ENCODE measurements at places on chromosomes 7 and 10. TPM values are rescaled to one million over a fixed set of nuclear protein-coding genes. Genes with fewer than 3 reads are reported as not detected.

DNA sequence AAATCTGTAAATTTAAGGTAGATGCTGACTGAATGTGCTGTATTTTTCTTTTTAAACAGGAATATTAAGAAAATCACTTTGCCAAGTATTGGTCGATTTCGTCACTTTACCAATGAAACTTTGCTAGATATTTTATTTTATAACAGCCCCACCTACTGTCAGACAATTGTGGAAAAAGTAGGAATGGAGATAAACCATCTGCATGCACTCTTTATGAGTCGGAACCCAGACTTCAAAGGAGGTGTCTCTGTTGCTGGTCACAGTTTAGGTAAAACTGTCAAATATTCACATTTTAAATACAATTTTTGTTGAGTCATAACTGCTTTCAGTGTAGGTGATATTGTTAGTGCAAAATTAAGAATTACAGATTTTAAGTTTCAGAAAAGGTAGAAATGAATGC is 25.2 kb downstream of the SEC23IP start:
- H3K27me3 ChIP-seq = no peaks in the 10 kb centered on the region
- peaks cover 49% of the 10 kb centered on the region for H3K36me3 ChIP-seq
- H3K4me1 ChIP-seq = no peaks in the 10 kb centered on the region
- H3K27ac ChIP-seq = no peak overlapping the region
- DNase-seq = no peak

DNA sequence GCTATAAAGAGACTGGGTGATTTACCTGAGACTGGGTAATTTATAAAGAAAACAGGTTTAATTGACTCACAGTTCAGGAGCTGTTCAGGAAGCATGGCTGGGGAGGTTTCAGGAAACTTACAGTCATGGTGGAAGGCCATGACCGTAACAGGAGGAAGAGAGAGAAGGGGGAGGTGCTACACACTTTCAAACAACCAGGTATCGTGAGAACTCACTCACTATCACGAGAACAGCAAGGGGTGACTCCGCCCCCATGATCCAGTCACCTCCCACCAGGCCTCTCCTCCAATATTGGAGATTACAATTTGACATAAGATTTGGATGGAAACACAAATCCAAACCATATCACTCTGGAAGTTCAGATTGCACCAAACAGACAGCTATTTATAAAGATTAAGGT is 59.8 kb upstream of the ARHGAP21 start:
- no peaks in the 10 kb centered on the region for H3K4me1 ChIP-seq
- H3K27me3 ChIP-seq = no peaks in the 10 kb centered on the region
- H3K36me3 ChIP-seq = no peaks in the 10 kb centered on the region
- no peak overlapping the region for H3K27ac ChIP-seq
- H3K4me3 ChIP-seq = no peak overlapping the region

GRCh38 chr7:50594136-50594535 is 28.9 kb upstream of the DDC start:
- no peak for DNase-seq
- H3K36me3 ChIP-seq = no peaks in the 10 kb centered on the region
- H3K4me1 ChIP-seq = peaks cover 18% of the 10 kb centered on the region
- H3K4me3 ChIP-seq = no peak overlapping the region

DNA sequence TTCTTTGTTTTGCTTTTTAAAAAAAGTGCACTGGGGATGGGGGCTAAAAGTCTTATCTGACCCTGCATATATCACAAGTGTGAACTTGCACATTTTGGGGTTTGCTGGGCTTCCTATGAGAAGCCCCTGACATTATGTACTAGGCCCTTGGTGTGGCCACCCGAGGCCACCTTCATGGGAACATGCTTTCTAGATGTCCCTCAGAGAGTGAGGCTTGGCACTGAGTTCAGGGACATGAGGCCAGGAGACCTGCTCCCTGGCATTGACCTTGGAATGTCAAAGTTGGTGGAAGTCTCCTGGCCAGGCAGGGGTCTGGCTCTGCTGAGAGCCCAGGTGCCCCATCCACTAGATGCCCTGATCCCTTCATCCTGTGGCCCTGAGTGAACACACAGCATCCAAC is 536.2 kb downstream of the TCERG1L start:
- H3K27ac ChIP-seq = no peak overlapping the region
- no peaks in the 10 kb centered on the region for H3K36me3 ChIP-seq
- no peaks in the 10 kb centered on the region for H3K27me3 ChIP-seq
- no peak overlapping the region for H3K4me3 ChIP-seq

DNA sequence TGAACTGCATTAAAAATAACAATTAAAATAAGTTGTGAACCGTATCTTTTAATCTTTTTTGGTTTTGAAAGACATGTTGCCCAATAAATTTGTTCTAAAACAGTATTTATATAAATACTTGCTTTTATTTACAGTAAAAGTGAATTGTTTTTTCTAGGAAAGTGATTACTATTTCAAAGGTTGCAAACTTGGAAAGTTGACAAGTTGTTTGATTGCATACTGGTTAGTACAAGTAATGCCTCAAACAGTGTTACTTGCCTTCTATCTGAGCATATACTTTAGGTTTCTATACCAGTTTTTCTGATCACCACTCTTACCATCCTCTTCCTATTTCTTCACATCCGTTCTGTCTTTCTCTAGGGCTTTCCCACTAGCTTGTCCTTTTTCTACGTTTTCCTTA is 212.6 kb downstream of the FOXP2 start:
- no peak overlapping the region for H3K4me3 ChIP-seq
- H3K27ac ChIP-seq = no peak overlapping the region
- H3K27me3 ChIP-seq = no peaks in the 10 kb centered on the region
- DNase-seq = no peak
- H3K36me3 ChIP-seq = no peaks in the 10 kb centered on the region
- no peaks in the 10 kb centered on the region for H3K4me1 ChIP-seq

GRCh38 chr7:88545663-88546062 is 213.8 kb upstream of the ZNF804B start:
- H3K27me3 ChIP-seq = no peaks in the 10 kb centered on the region
- H3K36me3 ChIP-seq = no peaks in the 10 kb centered on the region
- DNase-seq = no peak
- no peaks in the 10 kb centered on the region for H3K4me1 ChIP-seq
- H3K27ac ChIP-seq = no peak overlapping the region
- no peak overlapping the region for H3K4me3 ChIP-seq

DNA sequence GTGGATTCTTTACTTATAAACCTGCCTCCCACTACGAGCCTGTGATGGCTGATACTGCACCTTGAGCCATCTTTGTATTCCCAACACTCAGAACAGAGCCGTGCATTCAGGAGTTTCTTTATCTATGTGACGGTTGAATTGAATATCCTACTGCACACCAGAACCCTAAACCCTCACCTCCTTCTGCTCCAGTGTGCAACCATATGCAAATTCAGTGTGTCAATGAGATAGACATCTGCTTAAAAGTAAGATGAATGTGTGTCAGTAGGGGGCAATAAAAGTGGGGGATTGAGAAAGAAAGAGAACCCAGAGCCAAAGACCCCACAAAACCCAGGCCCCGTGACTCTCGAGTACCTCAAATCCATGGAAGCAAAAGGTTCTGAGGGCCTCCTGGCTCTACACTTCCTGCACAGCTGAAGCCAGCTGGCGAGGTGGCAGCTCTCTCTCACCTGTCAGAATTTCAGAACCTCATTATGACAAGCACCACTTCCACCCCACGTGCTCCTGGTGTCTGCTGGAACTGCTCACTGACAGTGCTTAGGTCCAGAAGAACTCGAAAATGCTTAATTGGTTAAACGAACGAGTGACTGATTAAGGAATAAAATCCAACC is 143.3 kb upstream of the GPR26 start:
- H3K36me3 ChIP-seq = no peaks in the 10 kb centered on the region
- H3K4me1 ChIP-seq = no peaks in the 10 kb centered on the region
- DNase-seq = no peak
- no peak overlapping the region for H3K4me3 ChIP-seq
- H3K27ac ChIP-seq = no peak overlapping the region

DNA sequence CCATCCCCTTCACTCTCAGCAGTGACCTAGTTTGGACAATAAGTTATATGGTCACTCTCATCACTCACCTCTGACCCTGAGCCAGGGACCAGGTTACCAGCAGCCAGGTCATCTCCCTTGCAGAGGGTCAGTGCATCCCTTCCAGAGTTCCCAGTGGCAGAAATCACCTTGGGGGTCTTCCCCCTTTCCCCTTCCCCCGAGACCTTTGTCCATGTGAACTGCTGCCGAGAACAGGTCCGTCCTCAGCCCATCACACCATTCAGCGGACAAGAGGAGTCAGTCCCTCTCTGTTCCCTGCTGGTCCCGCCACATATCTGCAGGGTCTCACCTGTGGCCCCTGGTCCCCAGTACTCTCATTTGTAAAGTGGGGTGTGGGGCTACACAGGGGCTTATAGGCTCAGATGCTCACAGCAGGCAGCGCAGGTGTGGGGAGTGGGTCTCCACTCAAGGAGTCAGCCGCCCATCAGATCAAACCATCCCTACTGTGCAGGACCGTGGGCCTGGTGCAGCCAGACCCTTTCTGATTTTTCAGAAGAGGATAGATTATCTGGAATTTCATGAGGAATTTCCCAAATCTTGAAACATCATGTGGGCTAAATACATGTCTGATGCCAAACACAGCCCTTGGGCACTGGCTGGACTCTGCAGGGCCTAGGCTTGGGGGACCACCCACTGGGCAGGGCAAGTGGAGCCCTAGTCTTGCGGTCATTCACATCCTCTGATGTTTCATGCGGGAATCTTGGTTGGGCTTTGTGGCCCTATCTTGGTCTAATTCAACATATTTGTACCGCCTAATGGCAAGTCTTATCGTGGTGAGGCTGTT is 6.5 kb downstream of the DEPP1 start:
- H3K4me3 ChIP-seq = no peak overlapping the region
- no peaks in the 10 kb centered on the region for H3K27me3 ChIP-seq
- no peak for DNase-seq
- H3K36me3 ChIP-seq = no peaks in the 10 kb centered on the region
- no peak overlapping the region for H3K27ac ChIP-seq

DNA sequence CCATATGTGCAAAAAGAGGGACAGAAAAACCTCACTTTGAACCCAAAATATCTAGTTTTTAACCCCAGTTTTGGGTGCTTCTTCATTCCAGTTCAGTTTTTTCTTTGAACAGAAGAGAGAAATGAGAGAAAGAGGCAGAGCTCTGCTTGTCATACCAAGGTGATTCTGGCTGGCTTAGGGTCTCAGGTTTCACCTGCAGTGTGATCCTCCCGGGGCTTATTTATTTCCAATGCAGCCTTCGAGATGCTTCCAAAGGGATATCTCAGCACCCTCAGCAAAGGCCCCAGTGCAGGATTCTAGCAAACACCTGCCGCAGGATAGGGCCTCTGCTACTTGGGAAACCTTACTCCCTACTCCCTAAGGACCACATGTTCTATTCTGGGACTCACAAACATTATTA is 131.3 kb downstream of the WDR11 start:
- H3K27ac ChIP-seq = no peak overlapping the region
- H3K4me1 ChIP-seq = peaks cover 11% of the 10 kb centered on the region
- H3K27me3 ChIP-seq = peaks cover 9% of the 10 kb centered on the region
- H3K36me3 ChIP-seq = no peaks in the 10 kb centered on the region
- H3K4me3 ChIP-seq = no peak overlapping the region

GRCh38 chr10:69643779-69644657 is 14.0 kb downstream of the FAM241B start:
- H3K27me3 ChIP-seq = no peaks in the 10 kb centered on the region
- H3K36me3 ChIP-seq = no peaks in the 10 kb centered on the region
- no peak for DNase-seq
- H3K27ac ChIP-seq = no peak overlapping the region

GRCh38 chr7:15459018-15459615 is 102.7 kb downstream of the AGMO start:
- no peak overlapping the region for H3K27ac ChIP-seq
- H3K36me3 ChIP-seq = no peaks in the 10 kb centered on the region
- H3K4me3 ChIP-seq = no peak overlapping the region
- no peaks in the 10 kb centered on the region for H3K4me1 ChIP-seq

- no peak for DNase-seq
- no peak overlapping the region for H3K27ac ChIP-seq
- H3K4me1 ChIP-seq = no peaks in the 10 kb centered on the region
- H3K36me3 ChIP-seq = no peaks in the 10 kb centered on the region
- no peak overlapping the region for H3K4me3 ChIP-seq
- H3K27me3 ChIP-seq = no peaks in the 10 kb centered on the region
These were observed 284.1 kb upstream of the CSTF2T start for GRCh38 chr10:51983481-51983880.

- H3K27me3 ChIP-seq = no peaks in the 10 kb centered on the region
- no peak for DNase-seq
- no peaks in the 10 kb centered on the region for H3K36me3 ChIP-seq
These were observed 11.6 kb upstream of the FRAT1 start for GRCh38 chr10:97307441-97307840.

DNA sequence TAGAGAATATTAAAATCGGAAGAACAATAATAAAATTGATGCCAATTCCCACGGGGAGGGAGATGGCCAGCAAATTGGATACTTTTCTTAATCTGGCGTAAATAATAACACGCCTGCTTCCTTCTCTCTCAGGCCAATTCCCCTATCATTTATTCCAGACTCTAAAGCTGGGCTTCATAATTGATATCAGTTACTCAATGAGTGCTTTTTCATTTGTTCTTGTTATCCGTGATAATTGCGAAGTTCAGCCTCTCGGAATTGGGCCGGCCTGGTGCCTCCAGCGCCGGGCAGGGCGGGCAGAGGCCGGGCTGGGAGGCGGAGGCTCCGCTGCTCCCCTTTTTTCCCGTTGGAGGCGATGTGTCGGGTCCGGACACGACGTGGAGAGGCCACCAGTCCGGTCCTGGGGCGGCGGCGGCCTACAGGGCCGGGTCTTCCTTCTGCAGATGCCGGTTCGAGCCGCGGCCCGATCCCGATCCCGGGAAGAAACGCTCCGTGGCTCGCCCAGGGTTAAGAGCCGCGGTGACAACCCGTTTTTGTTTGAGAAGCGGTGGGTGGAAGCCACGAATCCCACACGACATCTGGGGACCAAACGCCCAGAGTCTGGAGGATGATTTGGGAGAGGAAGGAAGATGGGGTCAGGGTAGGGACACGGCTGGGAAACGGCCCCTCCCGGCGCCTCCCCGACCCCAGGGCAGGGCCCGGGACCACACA is 13.6 kb downstream of the UNCX start:
- H3K36me3 ChIP-seq = no peaks in the 10 kb centered on the region
- no peak overlapping the region for H3K27ac ChIP-seq
- peaks cover 70% of the 10 kb centered on the region for H3K27me3 ChIP-seq
- no peak for DNase-seq

The IQCE gene
- total RNA-seq = 8.2 TPM

The ADAM22 gene
- 5.2 TPM for total RNA-seq

The ENKUR gene
- total RNA-seq = not detected

The PRF1 gene
- 19.5 TPM for total RNA-seq

The ARHGEF35 gene
- 4.8 TPM for total RNA-seq

The MOSPD3 gene
- 15.6 TPM for total RNA-seq

The SSC4D gene
- total RNA-seq = not detected

The MGMT gene
- total RNA-seq = 18.5 TPM

The ZP3 gene
- 2.8 TPM for total RNA-seq
